NCI-H1694 (cell line): ENCODE measurements at places on chromosomes 11 and 22.

DNA sequence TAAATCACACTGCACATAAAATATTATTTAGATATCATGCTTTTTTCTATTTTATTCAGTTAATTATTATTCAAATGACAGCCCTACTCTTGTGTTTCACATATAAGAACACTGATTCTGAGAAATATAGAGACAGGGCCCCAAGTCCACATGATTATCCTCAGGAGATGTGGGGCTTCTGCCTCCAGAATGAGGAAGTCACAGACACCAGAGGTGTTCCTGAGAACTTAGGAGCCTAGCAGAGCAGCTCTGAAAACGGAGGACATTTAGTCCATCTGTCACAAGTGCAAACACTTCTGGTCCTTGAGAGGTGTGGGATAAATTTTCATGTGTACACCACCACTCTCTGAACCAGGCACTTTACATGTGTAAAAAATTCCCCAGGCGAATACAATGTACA, 26.2 kb downstream of the TRIM66 start:
- no peak for DNase-seq

GRCh38 chr11:124153821-124154220, 29.3 kb upstream of the OR10D3 start:
- no peak for DNase-seq

DNA sequence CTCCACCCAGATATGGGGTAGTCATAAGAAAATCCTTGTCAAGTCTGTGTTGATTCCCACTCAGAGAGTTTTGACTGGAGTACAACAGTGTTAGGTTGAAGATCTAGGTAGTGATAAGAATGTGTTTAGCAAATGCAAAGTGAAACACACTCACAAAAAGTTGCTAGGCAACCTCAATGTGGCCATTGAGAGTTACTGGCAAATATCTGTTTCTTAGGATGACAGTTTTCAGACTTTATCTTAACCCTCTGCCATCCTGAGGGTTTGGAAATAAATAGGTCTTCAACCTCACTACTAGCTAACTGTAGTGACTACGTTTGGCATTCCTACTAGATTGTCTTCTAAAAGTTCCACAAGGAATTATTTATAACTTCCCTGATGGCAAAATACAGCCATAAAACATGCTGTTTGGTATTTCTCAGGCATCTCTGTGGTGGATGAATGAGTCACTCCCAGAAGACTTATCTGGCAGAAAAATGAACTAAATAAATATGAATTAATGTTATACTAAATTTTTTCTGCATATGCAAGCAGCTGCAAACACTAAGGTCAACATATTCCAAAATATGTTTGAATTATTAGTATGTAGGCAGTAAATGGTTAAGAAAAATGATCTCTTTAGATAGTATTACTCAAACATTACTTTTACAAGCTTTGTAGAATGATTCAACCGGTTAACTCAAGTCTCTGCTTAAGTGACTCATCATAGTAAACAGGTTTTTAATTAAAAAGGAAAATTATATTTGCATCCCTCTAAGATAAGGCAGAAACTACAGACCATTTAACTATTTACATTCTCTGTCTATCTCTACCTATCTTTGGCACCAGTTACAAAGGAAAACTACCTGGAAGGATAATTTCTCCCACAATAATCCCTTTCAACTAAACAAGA, 17.1 kb upstream of the SYTL2 start:
- no peak for DNase-seq

DNA sequence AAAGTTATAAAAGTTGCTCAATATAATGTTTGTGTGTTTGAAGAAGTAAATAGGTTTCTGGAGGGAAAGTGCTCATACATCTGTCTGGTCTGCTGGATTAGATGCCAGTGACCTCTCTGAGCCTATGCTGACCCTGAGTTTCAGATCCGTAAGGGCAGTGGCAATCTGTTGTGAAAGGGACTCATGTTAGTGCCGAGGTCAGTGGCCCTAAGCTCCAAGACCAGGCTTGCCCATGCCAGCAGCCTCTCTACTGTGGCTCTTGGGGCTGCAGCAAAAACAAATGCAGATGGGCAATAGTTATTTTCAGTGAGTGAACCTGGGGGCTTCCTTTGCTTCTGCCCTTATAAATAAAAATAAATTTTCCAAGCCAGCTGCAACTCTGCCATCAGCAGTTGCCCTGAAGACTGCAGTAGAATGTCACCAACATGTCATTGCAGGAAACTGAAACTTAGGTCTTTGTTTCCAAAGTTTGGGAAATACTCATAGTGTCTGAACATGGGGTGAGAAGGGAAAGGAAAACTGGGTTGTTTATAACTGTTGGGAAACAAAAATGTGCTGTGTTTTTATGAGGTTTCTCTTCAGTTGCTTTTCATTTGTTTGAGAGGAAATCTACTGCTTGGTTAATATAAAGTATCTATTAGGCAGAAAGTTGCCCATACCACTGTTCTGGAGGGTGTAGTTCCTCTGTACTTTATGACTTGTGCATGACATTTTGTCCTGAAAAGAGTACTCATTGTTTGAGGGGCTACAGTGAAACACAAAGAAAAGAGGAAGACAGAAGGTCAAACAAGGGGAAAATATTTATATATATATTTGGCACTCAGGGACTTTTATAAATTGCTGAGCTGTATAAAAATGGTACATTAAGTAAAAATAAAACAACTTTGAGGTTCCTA, 9.5 kb upstream of the MS4A4E start:
- DNase-seq = no peak

- DNase-seq = no peak
Observed at GRCh38 chr11:74676596-74676995, 54.6 kb downstream of the CHRDL2 start.

GRCh38 chr11:31844351-31844750, 33.2 kb upstream of the PAX6 start:
- no peak for DNase-seq

- no peak for DNase-seq
Observed at GRCh38 chr11:119190531-119190930, 5.3 kb downstream of the NHERF4 start.

DNA sequence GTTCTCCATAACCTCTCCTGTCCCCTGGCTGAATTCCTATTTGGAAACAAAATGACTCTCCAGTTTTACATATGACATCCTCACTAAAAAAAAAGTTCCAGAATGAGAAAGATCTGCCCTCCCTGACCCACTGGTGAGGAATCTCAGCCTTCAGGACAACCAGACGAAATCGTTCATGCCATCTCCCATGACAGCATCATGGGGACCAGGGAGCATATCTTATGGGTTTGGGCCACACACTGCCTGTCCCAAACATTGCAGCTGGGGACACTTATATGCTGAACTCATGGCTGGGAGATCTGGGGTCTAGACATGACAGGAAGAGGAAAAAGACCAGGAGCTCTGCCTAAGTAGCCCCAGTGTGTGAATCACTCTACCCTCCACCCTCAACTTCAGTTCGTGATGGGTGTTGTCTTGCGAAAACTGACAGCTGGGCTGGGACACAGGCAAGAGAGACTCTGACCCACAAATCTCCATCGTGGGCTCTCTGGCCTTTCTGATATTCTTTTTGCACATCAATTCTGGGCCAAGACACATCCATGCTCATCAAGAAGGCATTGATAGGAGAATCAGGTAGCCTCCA, 102.0 kb downstream of the ZNF280B start:
- no peak for DNase-seq

DNA sequence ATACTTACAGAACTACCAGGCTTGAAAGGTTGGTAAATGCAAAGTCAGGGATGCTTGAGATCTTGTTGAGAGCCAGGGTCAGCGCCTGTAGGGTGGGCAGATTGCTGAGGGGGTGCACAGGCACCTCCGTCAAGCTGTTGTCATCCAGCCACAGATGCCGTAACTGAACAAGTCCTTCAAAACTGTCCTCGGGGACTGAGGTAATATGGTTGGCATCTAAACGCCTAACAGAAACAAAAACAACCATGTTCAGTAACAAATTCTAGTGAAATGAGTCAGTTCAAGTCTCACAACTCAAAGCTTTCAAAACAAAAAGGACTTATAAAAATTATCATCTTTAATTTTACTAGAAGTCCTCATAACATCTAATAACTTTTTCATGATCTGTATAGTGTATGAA, 22.2 kb upstream of the CCDC34 start:
- DNase-seq = peak; percentile 3

GRCh38 chr11:34824425-34824824, 91.8 kb downstream of the APIP start:
- no peak for DNase-seq

- no peak for DNase-seq
Observed at GRCh38 chr11:119608781-119609180, 120.2 kb downstream of the NECTIN1 start.

GRCh38 chr11:96154802-96155520, 188.0 kb downstream of the MAML2 start:
- no peak for DNase-seq

DNA sequence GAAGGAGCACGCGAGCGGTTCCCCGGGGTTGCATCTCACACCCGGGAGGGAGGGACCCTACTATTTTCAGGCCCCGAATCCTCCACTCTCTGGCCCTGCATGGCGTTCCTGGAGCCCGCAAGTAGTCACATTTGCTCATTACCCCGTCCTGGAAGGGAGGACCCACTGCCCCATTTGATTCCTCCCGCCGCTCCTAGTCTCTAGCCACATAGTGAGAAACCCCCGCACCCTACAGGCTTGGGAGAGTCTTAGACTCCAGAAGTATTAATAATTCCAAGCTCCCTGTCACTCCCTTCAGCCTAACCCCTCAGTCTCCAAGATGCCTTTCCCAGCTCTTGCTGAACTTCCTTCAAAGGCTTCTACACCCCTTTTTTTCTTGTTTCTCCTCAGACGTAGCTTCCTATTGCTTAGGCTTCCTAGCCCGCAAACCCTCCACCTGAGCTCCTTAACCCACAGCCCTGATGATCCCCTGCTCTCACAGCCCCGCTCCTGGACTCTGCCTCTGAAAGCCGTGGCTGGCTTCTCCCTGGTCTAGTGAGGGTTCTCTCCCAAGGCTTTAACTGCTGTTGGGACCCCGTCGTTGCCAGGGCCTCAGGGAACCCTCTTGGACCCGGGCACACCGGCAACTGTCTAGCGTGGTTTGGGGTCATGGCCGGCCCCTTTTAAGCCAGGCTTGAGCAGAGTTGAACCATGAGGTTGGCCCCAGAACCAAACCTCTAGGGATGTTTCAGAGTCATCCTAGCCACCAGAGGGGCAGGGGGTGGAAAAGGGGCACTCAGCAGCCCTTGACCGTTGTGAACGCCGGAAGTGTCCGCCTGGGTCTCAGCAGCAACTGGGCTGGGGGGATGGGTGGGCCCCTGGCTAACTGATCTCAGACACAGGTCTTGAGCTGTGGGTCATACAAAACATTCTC, 862 bp downstream of the GGA1 start:
- no peak for DNase-seq

DNA sequence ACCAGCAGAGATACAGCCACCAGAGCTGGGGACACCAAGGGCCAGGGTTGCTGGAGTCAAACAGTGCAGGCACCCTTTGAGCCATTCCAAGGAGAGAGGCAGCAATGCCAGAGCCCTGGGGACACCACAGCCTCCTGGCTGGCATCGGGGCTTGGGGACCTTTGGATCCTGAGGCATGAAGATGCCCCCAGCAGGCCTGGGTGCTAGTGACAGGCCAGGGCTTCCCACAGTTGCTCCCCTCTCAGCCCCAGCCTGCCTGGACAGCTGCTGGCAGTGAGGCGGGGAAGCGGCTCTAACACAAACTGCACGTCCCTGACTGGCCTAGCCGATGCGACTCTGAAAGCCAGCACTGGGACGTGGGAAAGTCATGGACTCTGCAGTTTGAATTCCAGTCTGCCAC, 2.7 kb downstream of the CD5 start:
- no peak for DNase-seq

DNA sequence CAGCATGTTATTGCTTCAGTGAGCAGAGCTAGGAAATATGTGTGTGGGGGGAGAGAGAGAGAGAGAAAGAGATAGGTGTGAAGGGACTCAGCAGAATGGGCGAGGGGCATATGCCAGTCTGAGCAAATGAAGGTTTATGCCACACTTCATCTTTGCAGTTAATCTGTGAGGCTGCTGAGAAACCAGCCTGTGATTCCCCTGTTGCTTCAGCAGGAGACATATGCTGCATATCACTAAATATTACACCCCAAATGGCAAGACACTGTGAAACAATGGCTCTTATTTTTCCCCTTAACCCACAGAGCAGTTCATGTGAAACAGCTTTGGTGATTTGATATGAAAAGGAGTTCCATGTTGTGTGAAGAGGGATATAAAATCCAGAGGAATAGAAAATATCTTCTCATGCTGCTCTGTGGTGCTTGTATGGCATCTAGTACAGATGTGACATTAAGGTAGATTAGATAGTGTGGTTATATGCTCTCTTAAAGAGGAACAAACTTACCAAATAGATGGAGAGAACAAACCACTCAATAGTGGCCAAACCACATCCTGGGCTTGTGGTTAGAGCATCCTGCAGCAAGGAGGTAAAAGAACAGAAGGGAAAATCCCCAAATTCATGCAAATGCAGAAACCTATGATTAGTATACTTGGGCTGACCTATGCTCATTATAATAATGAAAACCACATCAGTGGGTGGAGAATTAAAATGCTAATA, 864.2 kb downstream of the FAM181B start:
- no peak for DNase-seq

- no peak for DNase-seq
Observed at GRCh38 chr11:78660471-78660870, 85.8 kb upstream of the NARS2 start.

GRCh38 chr11:132174362-132175255, 804.2 kb downstream of the NTM start:
- DNase-seq = no peak

GRCh38 chr22:38072322-38073149, 11.4 kb downstream of the SLC16A8 start:
- DNase-seq = no peak

GRCh38 chr11:60363542-60364470, 14.5 kb upstream of the MS4A7 start:
- DNase-seq = peak; percentile 22

GRCh38 chr11:87908086-87908485, 267.2 kb downstream of the RAB38 start:
- DNase-seq = no peak

DNA sequence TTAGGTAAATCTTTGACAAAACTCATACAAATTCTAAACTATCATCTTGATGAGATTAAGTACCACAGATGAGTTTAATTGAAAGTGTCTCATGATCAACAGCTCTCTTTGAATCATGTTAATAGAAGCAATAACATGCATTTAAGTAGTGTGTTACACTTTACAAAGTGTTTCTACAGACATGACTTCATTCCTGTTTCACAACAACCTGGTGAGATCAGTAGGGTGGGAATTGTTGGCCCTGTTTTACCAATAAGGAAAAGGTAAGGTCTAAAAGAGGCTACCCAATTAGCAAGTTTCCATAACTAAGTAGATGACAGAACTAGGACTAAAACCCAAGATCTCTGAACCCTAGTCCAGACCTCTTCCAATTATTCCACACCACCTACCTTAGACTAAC, 12.7 kb upstream of the PRSS23 start:
- DNase-seq = no peak
